ENCODE measurements at places on chromosomes 3 and 15.

DNA sequence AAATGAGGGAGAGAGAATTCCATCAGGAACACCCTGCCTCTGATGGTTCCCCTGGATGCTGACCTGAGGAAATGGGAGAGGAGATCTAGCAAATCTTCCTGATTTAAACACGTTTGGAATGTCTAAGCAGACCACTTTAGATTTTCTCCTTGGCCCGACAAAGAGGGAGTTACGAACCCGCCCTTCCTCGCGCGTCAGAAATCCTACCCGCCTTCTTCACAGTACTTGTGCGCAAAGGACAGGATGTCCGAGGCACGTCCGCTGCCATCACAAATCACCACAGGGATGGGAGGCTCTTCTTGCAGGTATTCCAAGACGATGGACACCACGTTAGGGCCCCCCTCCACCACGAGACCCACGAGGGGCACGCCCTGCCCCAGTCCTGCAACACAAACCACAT is 38.6 kb downstream of the TRPM1 start:
- no peak for DNase-seq

GRCh38 chr15:67784090-67784781 is 41.1 kb upstream of the SKOR1 start:
- no peak for DNase-seq

DNA sequence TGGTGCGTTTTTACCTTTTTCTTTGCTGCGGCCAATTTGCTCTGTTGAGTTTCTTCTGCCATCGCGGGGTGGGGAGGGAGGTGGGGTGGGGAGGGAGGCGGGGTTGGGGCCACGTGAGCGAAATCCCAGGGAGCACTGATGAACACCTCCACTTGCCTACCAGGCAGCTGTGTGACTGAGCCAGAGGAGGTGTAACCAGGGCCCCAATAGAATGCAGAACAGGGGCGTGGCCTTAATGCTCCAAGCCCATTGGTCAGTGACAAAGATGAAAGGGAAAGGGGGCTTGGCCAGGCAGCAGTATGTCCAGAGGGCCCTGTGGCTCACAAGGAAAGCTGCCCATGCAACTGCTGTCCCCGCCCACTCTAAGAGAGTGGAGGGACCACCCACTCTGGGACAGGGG is 21.4 kb upstream of the OR4F6 start:
- DNase-seq = no peak

DNA sequence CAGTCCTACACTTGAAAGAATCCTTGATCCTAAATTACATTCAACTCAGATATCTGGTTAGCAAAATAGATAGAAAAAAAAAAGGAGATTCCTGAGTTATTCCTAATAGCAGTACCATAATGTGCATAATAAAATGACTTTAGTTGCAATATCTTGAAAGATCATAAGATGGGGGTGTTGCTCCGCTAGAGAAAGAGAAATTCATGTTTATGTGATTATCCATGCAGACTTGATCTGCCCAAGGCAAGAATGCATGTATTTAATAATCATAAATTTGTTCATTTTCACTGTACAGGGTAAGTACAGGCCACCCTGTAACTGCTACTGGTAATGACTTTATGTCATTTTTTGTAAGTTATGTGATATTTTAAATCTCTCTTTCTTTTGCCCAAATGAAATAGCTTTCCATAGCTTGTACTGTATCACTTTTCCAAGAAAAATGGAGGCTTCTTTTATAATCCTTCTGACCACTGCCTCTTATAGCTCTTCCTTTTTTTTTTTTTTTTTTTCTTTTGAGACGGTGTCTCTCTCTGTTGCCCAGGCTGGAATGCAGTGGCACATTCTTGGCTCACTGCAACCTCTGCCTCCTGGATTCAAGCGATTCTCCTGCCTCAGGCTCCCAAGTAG is 84.6 kb downstream of the HCN4 start:
- DNase-seq = peak; percentile 31

GRCh38 chr3:14216257-14217048 is 37.8 kb downstream of the LSM3 start:
- peak; percentile 98 for DNase-seq

DNA sequence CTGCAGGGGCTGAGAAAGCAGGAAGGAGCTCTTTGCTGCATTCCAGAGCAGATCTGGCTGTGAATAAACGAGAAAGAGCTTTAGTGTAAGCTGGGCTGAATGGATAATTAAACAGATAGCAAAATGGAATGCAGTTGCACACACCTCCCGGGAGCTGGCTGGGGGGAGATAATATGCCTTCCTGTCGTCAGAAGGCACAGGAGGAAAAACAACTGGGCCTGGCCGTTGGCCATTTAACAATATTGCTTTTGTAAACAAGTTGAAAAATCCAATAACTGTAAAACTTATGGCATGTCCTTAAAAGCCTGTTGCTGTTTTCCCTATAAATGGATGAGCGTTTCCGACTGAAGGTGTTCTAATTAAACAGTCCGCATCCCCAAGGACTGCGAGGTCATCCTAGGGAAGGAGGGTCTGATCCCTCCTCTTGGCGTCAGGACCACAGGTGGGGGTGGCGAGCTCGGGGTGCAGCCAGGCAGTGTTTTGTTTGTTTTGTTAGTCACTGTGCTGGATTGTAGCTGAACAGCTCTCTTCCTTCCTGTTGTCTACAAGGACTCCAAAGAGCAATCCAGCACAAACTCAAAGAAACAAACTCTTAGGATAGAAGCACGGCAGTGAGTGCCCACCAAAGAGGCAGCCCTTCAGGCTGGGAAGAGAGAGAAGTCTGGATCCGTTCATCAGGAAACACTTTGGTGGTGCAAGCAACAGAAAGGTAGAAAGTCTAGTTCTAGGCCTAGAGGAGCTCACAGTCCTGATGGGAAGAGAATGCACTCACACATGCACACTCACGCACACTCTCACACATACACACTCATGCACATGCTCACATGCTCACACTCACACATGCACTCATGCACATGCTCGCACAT is 133.4 kb upstream of the SMAD3 start:
- peak; percentile 59 for DNase-seq

GRCh38 chr3:41650406-41650805 is 311.5 kb downstream of the ULK4 start:
- no peak for DNase-seq

GRCh38 chr15:101618076-101618475 is 34.1 kb downstream of the TM2D3 start:
- no peak for DNase-seq

- no peak for DNase-seq
Measured at GRCh38 chr3:190169877-190170276, 49.2 kb upstream of the P3H2 start.

DNA sequence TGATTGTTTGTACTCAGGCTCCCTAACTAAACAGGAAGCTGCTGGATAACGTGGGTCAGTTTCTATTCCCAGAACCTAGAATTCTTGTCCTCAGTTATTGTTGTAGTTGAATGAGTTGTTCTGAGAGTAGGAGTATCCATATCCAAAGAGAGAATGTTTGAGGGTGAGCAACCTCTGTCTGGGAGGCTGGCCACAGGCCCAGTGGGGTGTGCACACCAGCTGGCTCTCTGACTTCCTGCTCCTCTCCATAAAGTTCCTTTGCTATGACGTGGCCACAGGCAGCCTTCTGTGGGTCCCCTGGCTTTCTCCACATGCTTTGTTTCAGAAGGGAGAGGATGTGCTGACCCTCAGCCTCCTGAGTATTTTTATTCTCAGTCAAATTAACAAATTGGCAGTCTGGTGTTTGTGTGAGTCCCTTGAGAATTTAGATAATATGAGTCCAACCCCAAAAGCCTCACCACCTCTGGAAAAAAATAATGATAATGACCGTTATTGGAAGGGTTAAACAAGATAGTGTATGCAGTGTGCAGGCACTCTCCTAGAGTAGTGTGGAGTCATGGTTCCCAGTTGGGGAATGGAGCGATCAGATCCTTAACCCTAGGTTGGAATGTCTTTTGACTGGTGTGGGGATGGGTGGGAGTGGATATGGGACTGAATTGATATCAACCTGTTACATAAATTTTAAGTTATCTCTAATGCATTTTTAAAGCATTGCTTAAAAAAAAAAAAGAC is 47.6 kb upstream of the MED12L start:
- DNase-seq = no peak

- no peak for DNase-seq
Measured at GRCh38 chr3:131020122-131020693, 6.4 kb downstream of the ASTE1 start.

DNA sequence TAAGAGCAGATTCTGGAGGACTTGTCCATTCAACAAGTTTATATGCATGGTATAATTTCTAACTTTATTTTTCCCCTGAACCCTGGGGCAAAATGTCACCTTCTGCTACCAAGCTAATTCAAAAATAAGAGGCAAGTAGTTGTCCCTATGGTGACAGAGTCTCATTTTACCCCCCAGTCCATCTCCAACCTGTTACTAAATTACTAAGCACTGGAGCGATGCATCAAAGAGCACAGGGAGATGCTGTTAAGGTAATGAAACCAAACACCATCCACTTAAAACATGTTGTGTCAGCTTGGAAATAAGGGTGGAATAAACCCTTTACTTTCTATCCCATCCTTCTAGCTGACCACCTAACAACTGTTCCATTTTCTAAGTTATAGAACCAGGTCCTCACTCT is 417.4 kb upstream of the ATP11B start:
- DNase-seq = no peak

GRCh38 chr3:52167240-52167639 is 13.0 kb upstream of the POC1A start:
- DNase-seq = no peak

DNA sequence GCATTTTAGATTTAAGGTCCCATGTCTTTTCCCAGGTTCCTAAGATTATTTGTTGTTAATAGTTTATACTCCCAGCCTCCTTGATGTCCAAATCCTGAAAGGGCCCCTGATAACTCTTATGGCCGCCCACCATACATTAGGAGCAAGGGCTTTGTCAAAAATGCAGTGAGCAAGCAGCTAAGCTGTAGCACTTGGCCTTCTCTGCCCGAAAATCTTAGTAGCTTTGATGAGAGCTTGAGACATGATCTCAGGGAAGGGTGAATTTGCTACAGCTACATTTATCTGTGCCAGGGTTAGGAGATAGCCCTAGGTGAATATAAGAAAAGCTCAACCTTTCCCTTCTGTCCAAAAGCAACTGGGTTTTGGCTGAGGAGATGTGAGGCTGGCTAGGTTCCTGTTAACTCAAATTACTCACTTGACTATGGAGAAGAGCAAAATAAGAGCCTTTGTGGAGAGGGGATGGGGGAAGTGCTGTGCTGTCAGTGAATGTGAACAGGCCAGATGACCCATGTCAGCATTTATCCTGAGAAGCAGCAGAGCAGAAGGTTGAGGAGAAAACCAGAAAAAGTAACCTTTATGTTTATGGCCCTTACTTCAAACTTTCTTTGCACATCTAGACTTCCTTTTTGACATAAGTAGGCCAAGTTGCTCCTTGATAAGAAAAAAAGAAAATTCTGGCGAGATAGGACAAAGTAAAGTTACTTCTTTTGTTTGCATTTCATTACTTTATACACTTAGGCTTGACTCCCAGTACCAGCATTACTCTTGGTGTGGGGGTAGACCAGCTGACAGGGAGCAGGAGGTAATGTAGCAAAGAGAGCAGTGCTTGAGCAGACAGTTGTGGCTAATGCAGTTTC is 21.1 kb downstream of the MAPK6 start:
- peak; percentile 15 for DNase-seq

DNA sequence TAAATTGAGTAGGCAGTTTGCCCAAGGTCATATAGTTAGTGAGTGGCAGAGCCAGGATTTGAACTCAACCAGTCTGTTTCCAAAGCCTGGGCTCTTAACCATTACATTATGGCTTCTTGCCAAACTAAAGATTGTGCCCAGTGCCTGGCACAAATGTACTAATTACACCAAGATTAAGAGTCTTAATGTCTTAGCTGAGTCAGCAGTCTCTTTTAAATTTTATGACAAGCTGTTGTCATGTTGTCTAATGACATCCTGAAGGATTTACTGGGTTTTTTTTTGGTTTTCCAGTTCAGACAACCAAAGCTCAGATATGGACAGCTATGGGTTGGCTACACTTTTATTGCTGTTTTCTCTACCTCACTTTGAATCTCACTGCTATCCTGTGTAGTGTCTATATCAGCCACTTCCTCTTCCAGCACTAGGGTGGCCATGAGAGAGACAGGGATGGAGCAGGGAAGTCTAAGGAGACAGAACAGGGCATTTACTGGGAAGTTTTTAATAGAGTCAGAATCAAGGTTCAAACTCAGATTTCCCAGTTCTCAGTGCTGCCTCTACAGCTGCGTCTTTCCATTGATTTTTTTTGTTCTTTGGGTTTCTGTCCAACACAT is 10.5 kb downstream of the FBXL2 start:
- DNase-seq = no peak

- DNase-seq = no peak
Measured at GRCh38 chr15:25087137-25087536, 132.3 kb downstream of the SNRPN start.

GRCh38 chr15:100001405-100001804 is 268.2 kb upstream of the LYSMD4 start:
- DNase-seq = no peak

- no peak for DNase-seq
Measured at GRCh38 chr15:81033508-81033907, 32.8 kb downstream of the TLNRD1 start.

GRCh38 chr3:197165890-197166289 is 132.5 kb downstream of the DLG1 start:
- DNase-seq = no peak

DNA sequence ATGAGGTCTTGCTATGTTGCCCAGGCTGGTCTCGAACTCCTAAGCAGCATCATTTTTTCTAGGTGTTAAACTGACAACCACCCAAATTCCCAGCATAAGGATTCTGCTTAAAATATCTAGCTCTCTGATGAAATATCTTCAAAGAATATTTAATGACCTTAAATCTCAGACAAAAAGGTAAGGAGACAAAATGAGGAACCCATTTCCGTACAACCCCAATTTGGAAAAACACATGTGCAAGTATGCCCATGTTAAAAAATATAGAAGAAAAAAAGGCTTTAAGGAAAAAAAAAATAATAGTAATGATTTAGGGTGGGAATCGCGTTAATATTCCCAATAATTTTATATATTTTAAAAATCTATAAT is 1.4 kb upstream of the SACM1L start:
- DNase-seq = no peak

- DNase-seq = peak; percentile 71
Measured at GRCh38 chr15:52783929-52784798, 6.0 kb downstream of the ONECUT1 start.

- no peak for DNase-seq
Measured at GRCh38 chr3:135891121-135891520, 74.4 kb upstream of the PPP2R3A start.

DNA sequence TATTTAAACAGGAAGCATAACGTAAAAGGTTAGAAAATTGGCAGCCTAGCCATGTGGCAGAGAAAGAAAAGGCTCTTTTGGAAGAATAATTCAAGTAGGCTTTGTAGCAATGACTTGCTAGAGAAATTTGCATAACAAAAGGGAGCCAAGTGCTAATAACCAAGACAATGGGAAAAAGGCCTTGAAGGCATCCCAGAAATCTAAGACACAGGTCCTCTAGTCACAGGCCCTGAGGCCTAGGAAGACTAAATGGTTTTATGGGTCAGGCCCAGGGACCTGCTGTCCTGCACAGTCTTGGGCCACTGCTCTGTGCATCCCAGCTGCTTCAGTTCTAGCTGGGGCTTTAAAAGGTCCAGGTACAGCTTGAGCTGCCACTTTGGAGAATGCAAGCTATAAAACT is 78.5 kb downstream of the FGF7 start:
- no peak for DNase-seq

- no peak for DNase-seq
Measured at GRCh38 chr15:85381850-85382751, 1.7 kb downstream of the AKAP13 start.

GRCh38 chr3:145124900-145125678 is 1035.9 kb downstream of the PLOD2 start:
- no peak for DNase-seq

GRCh38 chr15:66772604-66773128 is 70.6 kb downstream of the SMAD6 start:
- DNase-seq = no peak

All from brain (organoid and tissue), 16 donors.